ENCODE measurements at places on chromosomes 3 and 15.
A peak's percentile ranks its signal among the peaks of the same experiment; 100 is the strongest.

DNA sequence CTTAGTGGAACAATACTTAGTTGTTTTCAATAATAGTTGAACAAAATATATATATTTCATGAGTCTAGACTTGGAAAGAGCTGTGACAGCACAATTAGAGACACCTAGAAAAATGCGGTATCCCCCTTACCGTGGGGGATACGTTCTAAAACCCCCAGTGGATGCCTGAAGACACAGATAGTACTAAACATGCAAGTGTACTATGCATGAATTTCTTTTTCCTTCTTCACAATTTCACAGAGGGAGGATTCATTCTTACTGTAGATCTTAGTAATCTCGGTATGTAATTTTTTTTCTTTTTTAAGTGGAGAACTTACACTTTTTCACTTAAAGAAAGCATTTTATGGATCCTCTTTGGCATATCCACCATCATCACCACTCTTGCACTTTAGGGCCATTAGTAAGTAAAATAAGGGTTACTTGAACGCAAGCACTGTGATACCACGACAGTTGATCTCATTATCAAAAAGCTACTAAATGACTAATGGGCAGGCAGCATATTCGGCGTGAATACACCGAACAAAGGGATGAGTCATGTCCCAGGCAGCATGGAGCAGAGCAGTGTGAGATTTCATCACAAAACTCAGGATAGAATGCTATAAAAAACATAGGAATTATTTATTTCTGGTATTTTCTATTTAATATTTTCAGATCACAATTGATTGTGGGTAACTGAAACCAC lies 72.3 kb upstream of the ZNF280D start:
- DNase-seq: peak; percentile 76

DNA sequence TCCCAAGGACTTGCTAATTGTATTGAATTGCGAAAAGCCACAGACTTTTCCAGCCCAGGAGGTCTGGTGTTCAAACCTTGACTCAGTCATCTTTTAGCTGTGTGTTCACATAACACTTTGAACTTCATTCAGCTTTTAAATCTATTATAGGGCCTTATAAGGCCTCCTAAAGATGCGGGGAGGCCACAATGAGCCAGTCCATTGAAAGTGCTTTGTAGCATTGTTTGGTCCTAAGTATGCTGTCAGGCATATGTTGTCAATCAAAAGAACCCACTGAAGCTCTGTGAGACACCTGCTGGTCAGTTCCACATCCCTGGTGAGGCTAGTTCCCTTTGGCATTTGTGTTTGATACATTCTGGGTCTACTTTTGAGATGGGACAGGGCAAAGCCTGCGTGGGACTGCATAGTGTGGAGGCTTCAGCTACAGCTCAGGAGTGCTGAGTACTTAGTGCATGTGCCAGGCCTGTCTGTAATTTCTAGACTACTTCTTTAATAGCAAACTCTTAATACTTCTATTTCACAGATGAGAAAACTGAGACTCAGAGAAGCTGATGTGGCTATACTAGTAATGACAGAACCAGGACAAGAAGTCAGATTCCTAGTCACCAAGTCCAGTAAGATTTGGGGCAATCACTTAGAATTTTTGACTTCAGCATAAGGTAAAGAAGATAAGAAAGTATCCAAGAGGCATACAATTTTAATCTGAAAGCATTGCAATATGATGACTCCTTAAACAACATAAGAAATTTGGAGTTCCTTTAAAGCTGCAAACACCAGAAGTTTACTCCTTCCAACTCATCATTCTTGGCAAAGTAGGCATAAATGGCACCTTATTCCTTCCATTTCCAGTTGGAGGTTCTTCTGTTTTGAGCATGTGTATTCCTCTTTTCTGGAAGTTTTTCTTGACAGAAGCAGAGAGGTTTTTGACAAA lies 213.0 kb downstream of the PDCD6IP start:
- DNase-seq: no peak

DNA sequence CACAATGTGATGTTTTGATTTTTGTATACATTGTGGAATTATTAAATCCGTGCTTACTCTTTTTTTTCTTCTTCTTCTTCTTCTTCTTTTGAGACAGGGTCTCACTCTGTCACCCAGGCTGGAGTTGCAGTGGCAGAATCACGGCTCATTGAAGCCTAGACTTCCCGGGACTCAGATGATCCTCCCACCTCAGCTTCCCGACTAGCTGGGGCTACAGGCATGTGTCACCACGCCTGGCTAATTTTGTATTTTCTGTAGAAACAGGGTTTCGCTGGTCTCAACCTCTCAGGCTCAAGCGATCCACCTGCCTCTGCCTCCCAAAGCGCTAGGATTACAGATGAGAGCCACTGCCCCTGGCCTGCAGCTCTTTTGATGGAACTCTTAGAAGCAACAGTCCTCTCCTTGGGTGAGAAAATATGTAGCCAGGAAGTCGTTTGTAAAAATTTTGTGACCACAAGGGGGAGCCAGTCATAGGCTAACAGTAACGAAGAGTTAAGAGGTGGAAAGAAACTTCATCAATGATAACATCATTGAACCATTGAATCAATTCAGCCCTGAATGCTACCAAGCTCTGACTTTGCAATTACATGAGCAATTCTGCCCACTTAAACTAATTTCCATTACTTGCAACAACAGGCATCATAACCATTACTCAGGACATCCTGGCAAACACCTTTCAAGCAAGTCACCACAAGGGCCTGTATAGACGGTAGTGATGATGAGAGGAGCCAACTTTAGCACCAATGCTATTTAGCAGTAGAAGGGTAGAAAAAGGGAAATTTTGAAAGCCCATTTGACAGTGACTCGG lies 16.7 kb upstream of the CMTM7 start:
- peak; percentile 81 for DNase-seq

DNA sequence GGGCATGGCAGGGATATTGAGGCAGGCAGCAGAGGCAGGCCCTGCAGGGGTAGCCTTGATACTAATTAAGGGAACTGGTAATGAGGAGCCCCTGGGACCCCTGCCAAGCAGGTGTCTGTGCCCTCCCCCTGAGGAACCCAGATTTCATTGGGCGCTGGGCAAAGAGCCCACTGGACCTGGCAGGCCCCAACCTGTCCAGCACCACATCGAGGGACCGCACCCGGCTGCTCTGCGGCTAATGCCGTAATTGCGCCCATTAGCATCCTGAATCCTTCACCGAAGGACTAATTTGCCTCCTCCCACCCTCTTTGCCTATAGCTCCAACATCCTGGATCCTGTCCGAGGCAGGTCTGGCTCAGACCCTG lies 13.7 kb upstream of the SEMA3B start:
- no peak for DNase-seq

DNA sequence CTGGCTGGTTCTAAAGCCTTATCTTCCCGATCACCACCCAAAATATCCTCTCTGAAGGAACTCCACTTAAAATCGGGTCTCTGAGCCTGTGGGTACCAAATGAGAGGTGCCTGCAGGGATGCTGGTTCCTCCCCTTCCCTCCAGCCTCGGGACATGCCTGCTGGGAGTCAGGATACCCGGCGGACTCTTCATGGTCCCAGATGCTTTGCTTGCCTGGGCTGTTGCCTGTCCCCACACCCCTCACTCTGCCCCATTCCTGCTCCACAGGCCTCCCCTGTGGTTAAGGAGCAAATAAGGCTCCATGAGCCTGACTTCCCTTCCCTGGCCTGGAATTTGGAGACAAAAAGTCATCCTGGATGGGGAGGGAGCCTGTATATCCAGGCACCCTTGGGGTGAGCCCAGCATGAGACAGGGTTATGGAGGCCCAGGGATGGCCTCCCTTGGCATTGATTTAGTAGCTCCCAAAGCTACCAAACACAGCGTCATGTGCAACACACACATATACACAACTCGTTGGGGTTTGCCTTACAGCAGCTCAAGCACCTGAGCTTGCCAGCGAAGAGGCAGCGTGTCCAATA lies 12.3 kb upstream of the CORO2B start:
- DNase-seq: no peak

DNA sequence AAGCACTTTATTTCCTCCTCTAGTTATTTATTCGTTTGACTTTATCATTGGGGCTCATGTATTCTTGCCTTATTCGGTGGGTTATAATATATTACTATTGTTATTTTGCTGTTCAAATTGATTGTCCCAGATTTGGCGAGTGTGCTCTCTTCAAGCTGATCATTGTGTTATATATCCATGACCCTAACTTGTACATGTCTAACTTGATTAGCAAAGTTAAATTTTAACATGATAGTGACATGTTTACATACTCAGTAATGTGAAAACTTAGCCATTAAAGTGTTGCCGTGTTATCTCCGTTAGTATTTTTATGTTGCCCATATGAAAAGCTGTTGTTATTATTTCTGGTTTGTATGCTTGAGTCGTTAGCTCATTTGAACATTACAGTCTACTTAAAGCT lies 327.9 kb downstream of the PTPRG start:
- DNase-seq: no peak

DNA sequence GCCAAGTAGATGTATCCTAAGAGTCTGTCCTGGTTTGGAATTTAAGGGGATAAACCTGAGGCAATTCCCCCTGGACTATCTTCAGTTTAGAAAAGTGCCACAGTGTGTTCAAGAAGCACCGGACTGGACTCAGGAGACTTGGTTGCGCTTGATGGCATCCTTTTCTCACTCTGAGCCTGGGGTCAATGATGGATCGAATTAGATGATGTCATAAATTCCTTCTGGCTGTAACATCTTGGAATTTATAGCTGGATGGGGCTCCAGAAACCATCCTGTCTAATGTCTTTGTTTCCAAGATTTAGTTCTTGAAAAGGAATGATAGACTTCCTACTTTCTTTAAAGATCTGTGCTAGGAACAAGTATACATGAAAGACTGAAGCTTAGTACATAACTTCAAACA lies 280.6 kb downstream of the LPP start:
- no peak for DNase-seq

GRCh38 chr3:135081856-135082434 lies 286.9 kb downstream of the EPHB1 start:
- DNase-seq: no peak

- DNase-seq: no peak
Measured at GRCh38 chr3:102586485-102586884, 151.7 kb downstream of the ZPLD1 start.

- peak; percentile 30 for DNase-seq
Measured at GRCh38 chr3:173395073-173395411, 2.5 kb upstream of the NLGN1 start.

GRCh38 chr3:147424581-147425387 lies 15.6 kb downstream of the ZIC1 start:
- DNase-seq: no peak

DNA sequence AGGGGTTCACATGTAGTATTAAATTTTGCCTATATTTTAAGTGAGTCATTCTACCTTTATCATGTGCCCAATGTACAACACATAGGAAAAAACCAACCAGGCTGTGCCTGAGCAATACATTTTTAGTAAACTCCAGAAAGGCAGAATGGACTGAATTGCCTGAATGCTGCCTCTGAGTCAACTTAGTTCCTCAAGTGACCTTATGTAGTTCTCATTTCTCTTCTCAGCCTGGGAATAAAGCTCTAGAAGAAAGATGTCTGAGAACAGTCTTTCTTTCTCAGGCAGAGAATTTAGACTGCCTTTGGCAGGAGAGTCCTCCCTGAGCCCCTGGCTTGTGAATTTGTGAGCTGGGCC lies 13.0 kb downstream of the ST3GAL6 start:
- no peak for DNase-seq

- DNase-seq: no peak
Measured at GRCh38 chr15:83510001-83510400, 62.9 kb downstream of the SH3GL3 start.

DNA sequence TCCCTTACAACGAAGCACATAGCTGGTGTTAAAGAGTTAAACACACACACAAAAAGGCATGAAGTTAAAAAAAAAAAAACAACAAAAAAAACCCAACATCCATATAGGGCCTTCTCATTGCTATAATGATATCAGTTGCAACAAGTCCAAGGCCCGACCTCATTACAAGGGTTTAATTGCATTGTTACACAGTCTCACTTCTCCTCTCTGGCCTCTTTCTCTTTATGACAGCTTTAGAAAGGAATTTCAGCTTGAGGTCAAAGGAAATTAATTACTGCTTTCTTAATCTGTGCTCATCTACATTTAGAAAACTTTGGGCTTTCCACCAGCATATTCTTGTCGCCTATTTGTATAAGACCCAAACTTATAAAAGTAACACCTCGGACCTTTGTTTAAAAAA lies 342.1 kb downstream of the NR2F2 start:
- no peak for DNase-seq

DNA sequence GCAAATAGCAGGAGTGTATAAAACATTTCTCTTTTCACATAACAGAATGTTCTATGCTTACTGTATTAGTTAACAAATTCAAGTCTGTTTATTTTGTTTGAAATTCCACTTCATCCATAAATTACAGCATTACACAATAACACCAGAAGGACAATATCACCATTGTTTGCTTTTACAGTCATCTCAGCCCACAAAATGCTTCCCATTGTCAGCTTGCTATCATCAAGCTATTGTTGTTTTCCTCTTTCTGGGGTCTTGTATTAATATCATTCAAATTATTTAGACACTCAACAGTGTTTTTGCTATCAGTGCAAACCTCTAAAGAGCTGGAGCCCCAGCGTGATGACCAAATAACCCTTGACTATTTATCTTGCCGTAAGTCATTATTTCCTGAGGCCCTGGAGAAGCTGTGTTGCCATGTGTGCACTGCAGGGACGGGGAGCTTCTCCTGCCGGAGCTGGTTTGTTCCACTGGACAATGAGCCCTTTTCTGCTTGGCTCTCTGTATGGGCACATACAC lies 1.1 kb downstream of the SAMMSON start:
- no peak for DNase-seq

GRCh38 chr15:60673918-60674558 lies 195.1 kb upstream of the ICE2 start:
- DNase-seq: peak; percentile 62

DNA sequence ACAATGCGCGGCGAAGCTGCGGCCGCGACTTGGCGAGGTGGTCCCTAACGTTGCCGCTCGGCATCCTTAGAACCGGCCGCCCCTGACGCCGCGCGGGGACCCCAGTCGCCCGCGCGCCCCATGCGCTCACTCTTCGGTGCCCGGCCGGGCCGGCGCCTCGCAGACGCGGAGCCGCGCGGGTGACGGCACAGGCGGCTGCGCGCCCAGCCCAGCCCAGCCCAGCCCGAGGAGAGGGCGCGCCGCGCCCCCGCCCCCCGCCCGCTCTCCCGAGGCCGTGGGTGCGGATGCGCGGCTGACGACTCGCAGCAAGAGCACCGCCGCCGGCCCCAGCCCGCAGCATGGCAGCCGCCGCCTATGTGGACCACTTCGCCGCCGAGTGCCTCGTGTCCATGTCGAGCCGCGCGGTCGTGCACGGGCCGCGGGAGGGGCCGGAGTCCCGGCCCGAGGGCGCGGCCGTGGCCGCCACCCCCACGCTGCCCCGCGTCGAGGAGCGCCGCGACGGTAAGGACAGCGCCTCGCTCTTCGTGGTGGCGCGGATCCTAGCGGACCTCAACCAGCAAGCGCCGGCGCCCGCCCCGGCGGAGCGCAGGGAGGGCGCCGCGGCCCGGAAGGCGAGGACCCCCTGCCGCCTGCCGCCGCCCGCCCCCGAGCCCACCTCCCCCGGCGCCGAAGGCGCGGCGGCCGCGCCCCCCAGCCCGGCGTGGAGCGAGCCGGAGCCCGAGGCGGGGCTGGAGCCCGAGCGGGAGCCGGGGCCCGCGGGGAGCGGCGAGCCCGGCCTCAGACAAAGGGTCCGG lies 437 bp downstream of the KLF13 start:
- peak; percentile 69 for DNase-seq

GRCh38 chr3:25339225-25339624 lies 88.8 kb upstream of the RARB start:
- DNase-seq: no peak

Data from activated CD4-positive, alpha-beta T cell treated with anti-CD3 and anti-CD28 coated beads, Interleukin-10, Interleukin-2, amounts not matched to agents 100 ng/mL and 50 ng/mL, durations not matched to agents 16 hours and 8 hours (primary cell).